NCI-H774 (cell line): ENCODE measurements at places on chromosomes 3 and 15.

- no peak for DNase-seq
Measured at GRCh38 chr15:70633103-70633831, 130.1 kb downstream of the UACA start.

- no peak for DNase-seq
Measured at GRCh38 chr3:195247863-195248189, 23.1 kb downstream of the XXYLT1 start.

DNA sequence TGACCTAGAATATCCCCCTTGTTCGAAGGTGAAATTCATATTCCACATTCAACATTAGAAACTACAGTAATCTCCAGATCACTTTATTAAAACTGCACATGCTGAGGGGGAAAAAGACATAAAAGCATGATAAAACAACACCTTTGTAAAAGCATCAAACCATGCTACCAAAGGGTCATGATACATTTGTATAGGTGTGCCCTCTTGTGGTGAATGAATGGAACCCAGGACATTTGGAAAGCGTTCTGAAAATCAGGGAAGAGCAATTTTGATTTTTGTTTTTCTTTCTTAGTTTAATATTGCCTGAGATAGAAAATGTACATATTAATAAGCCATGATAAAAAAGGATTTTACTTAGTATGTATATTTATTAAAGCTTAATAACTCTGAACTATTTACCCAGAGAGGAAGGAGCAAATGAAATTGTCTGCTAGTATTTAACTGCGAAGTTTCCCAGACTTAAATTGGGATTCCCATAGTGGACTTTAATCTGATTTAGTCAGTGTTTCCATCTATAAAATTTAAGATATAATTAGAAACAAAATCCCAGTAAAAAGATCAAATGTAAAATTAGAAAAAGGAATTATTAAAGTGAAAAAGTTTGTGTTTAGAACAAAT, 105.8 kb upstream of the ARL6 start:
- DNase-seq = peak; percentile 72

DNA sequence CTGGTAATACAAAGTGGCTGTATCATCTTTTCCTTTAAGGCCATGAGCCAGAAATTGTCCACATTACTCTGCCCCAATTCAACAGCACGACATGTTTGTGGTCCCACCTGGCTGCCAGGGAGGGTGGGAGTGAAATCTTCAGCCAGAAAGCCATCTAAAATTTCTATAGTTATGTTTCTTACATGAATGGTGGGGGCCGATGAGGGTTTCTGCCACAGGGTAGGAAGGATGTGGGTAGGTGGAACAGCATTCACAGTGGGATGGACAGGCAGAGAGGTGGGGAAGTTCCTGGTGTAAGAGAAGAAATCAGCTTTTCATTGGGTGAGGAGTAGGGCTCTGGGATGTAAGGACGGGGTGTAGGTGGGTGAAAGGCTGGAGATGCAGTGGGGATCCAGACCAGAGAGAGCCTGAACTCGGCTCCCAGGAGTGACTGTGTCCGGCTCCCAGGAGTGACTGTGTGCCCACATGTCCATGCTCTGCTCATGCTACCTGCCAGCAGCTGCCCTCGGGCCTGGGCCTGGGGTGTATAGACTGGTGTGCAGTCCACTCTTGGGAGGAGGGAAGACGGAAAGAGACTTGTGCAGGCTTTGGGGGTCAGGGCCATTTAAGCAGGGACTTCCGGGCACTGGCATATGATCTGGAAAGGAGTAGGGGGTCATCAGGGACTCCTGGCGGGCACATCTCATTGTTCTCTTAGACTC, 3.8 kb upstream of the FBLN2 start:
- DNase-seq = no peak

- no peak for DNase-seq
Measured at GRCh38 chr15:96648866-96649265, 318.4 kb downstream of the NR2F2 start.

- DNase-seq = no peak
Measured at GRCh38 chr3:194476784-194477183, 10.0 kb downstream of the ATP13A3 start.

- DNase-seq = no peak
Measured at GRCh38 chr3:122553171-122553570, 10.9 kb downstream of the PARP9 start.

- no peak for DNase-seq
Measured at GRCh38 chr3:179881791-179882190, 154.9 kb downstream of the PEX5L start.

DNA sequence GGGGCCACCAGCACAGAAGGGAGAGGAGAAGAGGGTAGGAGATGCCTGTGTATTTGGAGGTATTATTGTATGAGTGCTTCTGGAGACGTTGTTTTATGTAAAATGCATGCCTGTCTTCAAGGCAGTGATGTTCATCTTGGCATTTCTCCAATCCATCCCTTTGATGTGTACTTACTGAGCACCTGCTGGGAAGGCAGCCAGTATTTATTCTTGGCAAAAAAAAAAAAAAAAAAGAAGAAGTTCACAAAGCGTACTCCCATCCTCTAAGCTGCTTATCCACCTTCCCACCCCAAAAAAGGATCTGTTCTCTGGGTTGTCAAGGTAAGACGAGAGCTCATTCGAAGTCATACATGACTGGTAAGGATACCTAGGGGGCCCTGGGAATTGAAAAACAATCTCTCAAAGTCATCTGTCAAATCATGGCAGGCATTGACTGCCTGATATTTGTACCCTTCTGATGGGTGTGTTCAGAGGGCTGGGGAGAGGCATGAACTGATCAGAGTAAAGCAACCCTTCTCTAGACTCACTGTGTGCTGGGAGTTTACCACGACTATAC, 30.0 kb upstream of the SLC6A1 start:
- no peak for DNase-seq

DNA sequence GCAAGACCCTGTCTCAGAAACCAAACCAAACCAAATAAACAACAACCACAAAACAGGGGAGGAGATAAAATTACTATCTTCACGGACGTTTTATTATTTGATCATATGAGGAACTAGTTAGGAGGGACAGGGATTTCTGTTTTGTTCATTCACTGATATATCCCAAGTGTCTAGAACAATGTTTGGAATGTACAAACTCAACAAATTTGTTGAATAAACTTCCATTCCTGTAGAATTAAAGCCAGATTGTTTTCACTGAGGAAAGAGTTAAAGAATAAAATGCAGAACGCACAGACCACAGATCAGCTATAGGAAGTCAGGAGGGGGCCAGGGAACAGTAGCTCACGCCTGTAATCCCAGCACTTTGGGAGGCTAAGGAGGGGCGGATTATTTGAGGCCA, 6.5 kb upstream of the STRC start:
- DNase-seq = no peak

GRCh38 chr3:37953707-37954394, 36.7 kb upstream of the VILL start:
- no peak for DNase-seq

DNA sequence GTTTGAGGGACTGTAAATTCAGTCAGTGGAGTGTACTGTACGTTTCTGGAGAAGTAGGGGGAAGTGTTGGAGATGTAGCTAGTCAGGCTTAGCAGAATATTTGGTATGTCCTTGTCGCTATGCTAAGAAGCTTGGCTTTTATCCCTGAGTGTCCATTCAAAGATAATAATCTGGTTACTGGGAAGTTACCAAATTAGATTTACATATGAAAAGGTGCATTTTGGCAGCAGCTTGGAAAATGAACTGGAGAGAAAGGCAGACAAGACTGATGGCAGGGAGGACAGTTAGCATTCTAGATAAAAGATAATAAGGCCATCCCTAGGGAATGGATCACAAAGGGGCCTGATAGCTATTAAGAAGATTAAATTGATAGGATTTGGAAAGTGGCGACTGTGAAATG, 58.7 kb downstream of the P2RY1 start:
- DNase-seq = no peak

GRCh38 chr3:136728473-136728872, 23.7 kb downstream of the STAG1 start:
- DNase-seq = no peak

- DNase-seq = no peak
Measured at GRCh38 chr3:97863775-97864174, 42.0 kb downstream of the CRYBG3 start.

GRCh38 chr3:69740103-69741021, 1.1 kb downstream of the MITF start:
- DNase-seq = no peak

DNA sequence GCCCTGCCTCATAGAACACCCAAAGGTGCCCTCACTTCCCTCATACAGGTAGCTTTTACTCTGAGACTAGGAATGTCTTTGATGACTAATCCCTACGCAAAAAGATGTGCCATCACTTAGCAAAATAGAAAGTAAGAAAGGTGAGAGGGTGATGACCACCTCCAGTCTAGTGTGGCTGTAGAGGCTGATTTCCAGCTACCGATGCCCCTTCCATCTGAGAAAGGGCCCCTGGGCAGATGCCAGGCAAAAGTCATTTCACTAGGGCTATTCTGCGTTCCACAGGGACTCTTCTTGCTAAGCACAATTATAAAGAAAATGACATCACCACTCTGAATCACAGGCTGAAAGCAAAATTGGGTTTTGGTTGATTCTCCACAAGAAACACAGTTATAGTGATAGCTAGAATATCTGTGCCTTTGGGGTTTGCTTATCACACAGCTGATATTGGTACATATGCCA, 77.4 kb downstream of the RBPMS2 start:
- no peak for DNase-seq

DNA sequence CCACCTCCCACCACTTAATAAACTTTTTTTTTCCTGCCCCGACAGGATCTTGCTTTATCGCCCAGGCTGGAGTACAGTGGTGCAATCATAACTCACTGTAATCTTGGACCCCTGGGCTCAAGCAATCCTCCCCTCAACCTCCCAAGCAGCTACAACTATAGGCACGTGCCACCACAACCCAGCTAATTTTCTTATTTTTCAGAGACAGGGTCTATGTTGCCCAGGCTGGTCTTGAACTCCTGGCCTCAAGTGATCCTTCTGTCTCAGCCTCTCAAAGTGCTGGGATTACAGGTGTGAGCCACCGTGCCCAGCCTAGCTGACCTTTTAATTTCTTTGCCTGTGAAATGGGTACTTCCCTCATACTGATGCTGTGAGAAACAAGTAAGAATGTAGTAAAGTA, 3.9 kb upstream of the C15orf40 start:
- no peak for DNase-seq

DNA sequence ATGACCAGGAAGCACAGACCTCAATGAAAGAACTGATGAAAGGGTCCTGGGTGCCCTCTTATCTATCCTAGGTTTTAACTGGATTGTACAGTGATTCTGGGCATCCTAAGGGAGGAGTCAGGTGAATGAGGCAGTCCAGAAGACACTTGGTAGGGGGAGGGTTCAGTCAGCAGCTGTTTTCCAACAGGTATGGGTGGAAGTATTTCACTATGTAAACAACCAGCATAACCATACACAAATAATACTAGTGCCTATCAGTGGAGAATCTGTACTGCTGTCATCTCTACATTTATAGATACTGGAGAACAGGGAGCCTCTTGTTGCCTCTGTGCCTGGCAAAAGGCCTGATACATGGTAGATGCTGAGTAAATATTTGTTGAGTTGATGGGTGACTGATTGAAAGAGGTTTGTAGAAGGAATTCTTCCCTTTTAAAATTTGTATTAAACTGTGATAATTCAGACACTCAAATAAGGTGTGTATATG, 328.5 kb downstream of the RBMS3 start:
- DNase-seq = no peak

DNA sequence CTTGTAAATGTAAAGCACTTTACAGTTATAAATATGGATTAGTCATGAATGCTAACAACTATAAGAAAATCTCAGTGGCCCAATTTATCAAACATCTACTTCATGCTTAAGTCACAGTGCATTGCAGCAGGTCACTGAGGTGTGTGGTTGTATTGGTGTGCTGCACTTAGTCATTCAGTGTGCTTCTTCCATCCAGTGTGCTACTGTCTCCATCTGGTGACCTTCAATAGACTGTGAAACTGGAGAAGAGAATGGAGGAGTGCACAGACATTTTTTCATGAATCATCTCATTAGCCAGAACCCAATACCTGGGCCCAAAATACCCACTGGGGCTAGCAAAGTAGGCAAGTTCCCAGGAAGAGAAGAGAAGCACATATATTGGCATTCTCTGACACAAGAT, 199.6 kb downstream of the SHOX2 start:
- no peak for DNase-seq

- no peak for DNase-seq
Measured at GRCh38 chr3:8987226-8987625, 24.0 kb upstream of the RAD18 start.

DNA sequence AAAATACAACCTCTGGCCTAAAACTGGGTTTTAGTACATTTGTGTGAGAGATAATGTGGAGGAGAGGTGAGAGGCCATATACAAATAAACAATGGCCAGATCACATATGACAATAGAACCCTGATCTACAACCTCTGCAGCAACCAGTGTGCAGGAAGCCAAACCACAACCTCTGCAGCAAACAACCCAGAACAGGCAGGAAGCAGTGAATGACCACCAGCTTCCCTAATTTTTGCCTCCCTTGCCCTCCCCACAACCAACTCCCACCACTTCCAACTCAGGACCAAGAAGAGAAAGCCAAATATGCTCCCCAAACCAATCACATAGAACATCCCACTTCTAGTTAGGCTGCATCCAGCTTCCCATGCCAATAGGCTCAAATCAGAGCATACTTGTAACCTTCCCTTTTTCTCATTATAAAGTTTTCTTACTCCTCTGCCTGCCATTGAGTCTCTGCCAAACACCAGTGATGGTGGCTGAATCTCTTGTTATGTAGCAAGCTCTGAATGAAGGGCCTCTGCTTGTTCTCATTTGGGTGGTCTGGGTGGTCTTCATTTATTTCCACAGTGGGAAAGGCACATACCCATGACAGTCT, 102.6 kb upstream of the GAP43 start:
- DNase-seq = no peak

- peak; percentile 6 for DNase-seq
Measured at GRCh38 chr3:113275929-113276750, 64.8 kb downstream of the BOC start.

DNA sequence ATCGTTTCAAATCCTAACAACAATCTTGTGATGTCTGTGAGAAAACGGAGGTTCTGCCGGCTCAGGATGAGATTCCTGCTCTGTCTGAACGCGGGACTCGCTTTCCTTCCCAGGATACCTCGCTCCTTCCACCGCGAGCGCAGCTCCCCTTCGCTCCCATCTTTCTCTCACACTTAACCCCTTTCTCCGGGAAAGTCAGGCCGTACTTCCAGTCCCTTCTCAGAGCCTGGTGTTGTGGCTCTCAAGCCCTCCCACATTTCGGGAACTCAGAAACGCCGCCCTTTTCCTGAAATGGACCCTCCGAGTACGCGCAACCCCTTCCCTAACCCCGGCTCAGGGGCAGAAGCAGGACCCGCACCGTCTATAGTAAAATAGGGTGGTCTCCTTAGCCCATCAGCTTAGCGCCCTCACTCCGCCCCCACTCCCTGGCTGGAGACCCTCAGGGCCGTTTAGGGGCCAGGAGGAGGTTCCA, 378 bp upstream of the FEM1B start:
- peak; percentile 57 for DNase-seq
